Astrocyte (in vitro differentiated cells and primary cell): ENCODE measurements at places on chromosomes 7 and 10.
A peak's percentile ranks its signal among the peaks of the same experiment; 100 is the strongest.

DNA sequence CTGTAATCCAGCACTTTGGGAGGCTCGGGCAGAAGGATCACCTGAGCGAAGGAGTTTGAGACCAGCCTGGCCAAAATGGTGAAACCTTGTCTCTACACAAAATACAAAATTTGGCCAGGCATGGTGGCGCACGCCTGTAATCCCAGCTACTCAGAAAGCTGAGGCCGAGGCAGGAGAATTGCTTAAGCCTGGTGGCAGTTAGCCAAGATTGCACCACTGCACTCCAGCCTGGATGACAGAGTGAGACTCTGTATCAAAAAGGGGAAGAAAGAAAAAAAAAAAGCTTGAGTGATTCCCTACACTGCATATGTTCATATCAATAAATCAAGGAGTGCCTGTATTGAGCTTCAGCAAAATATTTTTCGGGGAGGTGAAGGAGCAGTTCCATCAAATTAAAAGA, 45.8 kb upstream of the SRRM3 start:
- no peak for DNase-seq

DNA sequence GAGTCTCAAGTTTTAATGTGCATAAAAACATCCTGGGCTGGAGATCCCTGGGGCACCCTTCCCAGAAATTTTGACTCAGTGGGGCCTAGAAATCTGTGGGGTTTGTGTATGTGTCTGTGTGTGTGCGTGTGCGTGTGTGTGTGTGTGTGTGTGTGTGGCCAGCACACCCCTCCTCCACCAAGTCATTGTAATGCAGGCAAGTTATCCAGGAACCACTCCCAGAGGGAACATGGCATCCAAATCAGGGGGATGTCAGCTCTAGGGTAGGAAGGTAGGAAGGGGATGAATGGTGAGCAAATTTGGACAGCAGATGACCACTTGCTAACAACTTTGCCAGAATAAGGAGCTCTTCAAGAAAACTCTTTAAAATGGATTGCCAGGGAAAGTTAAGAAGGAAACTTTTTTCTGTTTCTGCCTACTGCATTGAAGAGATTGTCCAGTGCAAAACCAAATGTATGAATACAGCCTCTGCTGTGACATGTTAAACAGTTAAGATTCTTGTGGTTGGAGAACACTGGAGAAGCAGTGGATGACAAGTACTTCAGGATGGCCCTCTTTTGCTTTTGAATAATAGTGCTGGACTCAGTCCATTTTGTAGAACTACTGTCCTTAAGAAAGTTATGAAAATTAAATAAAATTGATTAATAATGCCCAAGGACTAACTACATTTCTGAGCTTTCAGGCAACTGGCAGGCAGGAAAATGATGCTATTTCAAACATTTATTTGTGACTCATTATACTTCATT, 12.3 kb downstream of the STAMBPL1 start:
- DNase-seq = peak; percentile 79

DNA sequence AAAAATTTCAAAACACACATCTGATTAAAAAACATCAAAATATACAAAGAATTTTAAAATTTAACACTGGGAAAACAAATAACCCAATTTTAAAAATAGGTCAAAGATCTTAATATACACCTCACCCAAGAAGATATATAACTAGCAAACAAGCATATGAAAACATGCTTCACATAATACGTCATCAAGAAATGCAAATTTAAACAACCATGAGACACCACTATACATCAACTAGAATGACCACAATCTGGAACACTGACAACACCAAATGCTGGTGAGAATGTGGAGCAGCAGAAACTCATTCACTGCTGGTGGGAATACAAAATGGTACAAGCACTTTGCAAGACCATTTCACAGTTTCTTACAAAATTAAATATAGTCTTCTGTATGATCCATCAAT, 498.4 kb downstream of the IPMK start:
- DNase-seq = no peak

- DNase-seq = peak; percentile 37
These were observed 127.9 kb upstream of the PRSS58 start for GRCh38 chr7:142385491-142386340.

DNA sequence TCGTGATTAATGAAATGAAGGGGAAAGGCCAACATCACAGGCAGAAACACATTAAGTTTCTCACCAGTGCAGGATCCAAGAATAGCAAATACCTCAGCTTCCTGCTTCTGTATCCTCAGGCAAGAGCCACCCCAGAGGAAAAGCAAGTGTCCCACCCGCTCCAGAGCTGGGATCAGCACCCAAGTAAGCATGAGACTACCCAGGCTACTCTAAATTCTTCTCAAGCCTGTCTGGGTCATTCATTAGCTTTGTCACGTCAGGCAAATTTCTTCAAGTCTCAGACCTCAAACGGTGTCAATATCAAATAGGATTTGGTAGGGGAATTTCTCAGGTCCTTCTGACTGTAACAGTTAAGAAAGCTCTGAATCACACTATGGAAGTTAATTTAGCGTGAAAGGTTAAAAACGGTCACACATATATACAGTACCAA, 59.0 kb downstream of the GNA12 start:
- peak; percentile 97 for DNase-seq

DNA sequence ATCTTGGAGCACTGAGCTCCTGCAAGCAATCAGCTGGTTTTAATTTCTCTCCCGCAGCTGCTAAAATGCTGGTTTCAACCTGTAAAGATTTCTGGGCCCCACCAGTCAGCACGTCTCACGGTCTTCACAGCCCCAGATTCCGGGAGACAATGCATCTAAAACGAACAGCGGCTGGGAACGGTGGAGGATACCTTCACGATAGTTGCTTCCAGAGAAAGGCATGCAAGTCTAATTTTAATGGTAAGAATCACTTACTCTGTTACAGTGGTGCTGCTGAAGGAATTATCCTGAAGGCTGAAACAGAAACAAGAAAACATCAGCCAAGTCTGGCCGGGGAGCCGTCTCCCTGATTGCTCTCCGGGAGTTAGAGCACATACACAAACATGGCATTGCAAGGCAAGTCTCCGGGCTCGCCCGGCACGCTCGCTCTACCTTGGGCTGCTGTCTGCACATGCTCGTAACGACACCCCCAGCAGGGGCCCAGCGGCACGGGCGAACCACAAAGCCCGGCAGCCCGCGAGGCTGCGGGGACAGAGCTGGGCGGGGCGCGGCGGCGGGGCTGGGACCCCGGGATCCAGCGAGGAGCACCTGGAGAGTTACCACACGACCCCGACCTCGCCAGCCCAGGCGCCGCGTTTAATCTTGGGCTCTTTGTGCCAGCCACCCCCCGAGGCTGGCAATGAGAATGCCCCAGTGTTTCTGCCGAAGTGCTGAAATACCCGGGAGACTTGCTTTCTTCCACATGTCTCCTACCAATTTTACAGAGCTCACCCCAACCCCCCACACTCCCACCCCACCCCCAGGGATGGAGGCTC, at the start of gene FAM13C:
TSS of gene FAM13C (minus strand) at position 406 of the 815 bp plus-strand sequence. CDS start at position 317, 89 bp downstream.
- DNase-seq = peak; percentile 47

DNA sequence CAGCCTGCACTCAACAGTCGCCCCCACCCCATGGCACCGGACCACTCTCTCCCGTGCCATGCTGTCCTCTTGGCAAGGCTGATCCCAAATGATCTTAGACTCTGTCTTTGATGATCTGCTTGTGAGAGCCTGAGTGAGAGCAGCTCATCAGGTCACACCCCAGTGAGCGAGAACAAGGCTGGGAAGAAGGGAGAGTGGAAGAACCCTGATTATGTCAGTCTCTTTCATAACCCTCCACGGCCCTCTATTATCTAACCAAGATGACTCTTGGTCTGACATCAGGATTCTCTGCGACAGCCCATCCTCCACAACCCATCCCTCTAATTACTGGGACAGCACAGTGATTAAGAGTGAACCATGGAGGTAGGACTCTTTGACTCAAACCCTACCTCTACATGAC, 53.1 kb upstream of the C7orf33 start:
- no peak for DNase-seq

DNA sequence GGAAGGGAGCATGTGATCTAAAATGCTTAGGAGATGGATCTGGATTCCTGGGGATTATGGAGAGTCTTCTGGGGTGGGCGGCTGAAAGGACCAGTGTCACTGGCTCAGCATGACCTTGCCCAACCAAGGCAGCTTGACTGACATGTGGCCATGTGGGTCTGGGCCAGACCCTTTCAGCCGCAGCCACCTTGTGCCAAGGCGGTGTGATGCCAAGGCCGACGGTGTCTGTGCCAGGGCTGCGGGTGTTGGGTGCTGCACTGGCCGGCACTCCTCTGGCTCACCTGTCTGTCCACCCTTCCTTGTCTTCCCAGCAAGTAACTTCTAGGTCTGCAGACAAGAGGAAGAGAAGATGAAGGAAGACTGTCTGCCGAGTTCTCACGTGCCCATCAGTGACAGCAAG, 8.8 kb downstream of the DEPP1 start:
- no peak for DNase-seq

DNA sequence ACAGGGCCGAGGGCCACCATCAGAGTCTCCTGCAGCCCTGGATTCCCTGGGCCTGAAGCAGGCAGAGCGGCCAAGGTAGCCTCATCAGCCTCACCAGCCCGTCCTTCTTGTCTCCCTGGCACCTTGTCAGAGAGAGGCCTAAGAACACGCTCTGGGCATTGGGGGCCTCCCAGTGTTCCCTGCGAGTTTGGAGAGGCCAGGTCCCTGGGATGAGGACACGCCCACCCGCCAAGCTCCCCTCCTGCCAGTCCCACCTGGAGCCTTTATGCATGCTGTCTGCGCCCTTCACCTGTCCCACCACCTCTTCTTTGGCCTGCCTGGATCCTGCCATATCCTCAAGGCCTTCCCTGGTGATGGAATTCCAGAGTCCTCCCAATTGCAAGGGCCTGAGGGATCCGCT, 69.2 kb downstream of the LHPP start:
- no peak for DNase-seq

DNA sequence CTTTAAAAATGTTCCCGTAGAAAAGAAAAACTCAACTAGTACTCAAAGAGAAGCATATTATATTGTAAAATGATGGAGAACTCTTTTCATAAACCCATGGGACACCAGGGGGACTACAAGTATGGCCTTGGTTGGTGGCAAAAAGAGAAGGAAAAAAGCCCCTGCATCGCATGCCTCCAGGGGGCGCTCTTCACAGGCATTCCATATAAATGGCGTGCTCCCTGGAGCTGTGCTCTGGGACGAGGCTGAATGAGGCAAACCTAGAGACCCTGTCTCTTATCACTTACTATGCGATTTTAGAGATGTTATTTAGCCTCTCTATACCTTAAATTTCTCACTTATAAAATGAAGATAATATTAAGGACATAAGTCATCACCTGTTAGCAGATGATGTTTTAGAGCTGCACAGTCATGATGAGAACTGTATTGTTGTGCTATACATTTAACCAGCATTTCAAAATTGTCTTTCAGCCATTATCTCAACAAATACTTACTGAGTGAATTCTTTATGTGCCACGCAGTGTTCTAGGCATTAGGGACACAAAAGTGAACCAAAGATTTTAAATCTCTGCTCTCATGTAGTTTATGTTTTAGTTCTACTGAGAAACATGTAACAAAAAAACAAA, 105.8 kb downstream of the ARHGAP21 start:
- DNase-seq = peak; percentile 5

GRCh38 chr10:103551619-103552602, 58.4 kb downstream of the NEURL1 start:
- no peak for DNase-seq

DNA sequence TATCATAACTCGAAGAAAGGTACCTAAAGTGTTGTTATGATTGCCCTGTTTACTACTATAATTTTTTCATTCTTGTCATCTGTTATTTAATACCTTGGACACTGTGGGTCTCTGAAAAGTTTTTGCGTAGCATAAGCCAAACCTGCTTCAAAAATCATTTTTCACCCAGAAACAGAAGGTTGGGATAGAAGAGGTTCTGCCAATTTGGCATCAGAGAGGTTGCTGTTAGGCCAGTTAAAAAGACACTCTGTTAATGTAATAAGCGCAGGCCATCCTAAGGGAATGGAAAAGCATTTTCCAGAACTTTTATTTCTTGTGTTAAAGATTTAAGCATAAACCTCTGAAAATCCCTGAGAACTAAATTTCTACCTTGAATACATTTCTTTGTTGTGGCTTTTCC, 212.2 kb downstream of the BMPER start:
- DNase-seq = no peak

GRCh38 chr10:62050346-62050892, 148.9 kb downstream of the ARID5B start:
- no peak for DNase-seq

GRCh38 chr10:31320550-31321211, 1.7 kb downstream of the ZEB1 start:
- peak; percentile 57 for DNase-seq

DNA sequence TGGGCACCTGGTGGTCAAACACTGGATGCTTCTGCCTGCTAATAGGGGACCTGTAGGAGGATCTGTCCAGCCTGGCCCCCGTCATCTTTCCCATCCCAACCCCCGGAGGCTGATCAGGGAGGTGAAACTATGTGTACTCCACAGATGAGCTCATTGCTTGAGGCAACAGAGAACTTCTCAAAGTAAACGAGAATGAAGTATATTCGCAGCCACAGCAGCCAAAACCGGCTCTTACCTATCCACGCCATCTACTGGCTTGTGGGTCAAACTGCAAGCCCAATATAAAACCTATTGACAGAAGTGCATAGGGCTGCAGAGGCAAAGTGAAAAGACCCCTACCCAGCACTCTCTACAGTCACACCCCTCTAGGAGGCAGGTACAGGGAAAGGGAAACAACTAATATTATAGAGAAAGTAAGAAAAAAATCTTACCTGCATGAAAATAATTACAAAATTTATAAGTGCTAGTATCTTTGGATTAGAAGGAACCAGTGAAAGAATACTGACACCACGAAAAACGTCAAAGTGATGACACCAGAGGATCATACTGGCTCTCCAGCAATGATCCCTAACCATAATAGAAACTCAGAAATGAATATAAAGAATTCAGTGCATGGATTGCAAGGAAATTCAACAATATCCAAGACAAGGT, 973.5 kb downstream of the ANKRD7 start:
- peak; percentile 25 for DNase-seq

DNA sequence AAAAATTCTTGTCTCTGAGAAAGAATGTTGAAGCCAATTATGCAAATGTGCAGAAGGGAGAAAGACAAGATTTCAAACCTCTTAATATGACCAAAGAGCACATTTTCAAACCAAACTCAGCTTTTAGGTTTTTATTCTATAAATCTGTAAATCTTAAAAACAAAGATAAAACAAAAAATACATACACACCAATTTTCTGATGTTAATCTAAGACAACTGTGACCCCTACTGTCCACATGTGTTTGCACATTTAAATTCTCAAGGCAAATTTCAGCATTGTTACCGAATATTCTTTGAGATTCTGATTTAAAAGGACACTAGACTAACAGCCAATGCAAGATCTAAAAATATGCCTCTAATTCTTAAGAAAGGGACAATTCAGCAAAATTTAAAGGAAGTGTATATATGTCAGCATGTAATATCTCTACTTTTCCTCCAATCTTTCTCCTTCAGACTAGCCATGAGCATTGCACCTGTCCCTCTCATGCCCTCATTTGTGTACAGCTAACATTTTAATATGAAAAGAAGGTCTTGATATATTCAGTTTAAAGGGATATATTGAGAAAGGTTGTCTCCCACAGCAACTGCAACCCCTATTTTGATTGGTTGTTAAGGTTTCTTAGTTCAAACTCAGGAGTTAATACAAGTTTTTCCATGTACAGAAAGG, 417.9 kb downstream of the IPMK start:
- DNase-seq = no peak

GRCh38 chr7:138097064-138097741, 20.9 kb downstream of the AKR1D1 start:
- DNase-seq = peak; percentile 8
